ENCODE measurements at places on chromosomes 16 and 17.
A peak's percentile ranks its signal among the peaks of the same experiment; 100 is the strongest.

DNA sequence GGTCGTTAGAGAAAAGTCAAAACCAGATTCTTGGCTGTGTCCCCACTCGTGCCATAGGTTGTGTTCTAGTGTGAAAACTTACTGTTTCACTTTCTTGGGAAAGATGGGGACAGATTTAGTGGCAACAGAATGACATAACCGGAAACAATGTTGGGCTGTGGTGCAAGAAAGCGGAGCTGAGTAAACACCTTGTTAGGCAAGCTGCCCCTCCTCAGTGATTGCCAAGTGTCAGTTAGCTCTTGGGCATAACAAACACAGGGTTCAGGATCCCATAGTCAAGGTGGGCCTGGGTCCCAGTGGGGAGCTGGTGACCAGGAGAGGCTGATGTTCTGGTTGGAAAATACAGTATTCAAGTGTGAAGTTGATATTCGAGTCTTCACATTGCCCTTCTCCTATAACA lies 15.4 kb downstream of the UBN1 start:
- DNase-seq, result no peak

DNA sequence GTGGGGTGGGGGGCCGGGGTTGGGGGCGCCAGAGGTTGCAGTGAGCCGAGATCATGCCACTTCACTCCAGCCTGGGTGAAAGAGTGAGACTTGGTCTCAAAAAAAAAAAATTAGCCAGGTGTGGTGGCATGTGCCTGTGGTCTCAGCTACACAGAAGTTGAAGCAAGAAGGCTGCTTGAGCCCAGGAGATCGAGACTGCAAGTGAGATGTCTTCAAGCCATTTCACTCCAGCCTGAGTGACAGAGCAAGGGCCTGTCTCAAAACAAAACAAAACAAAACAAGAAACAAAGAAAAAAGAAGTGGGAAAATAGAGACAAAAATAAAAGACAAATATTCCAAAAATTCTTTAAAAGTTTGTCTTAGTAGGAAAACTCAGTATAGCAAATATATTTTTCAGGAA lies 135.1 kb upstream of the CORO6 start:
- DNase-seq, result no peak

DNA sequence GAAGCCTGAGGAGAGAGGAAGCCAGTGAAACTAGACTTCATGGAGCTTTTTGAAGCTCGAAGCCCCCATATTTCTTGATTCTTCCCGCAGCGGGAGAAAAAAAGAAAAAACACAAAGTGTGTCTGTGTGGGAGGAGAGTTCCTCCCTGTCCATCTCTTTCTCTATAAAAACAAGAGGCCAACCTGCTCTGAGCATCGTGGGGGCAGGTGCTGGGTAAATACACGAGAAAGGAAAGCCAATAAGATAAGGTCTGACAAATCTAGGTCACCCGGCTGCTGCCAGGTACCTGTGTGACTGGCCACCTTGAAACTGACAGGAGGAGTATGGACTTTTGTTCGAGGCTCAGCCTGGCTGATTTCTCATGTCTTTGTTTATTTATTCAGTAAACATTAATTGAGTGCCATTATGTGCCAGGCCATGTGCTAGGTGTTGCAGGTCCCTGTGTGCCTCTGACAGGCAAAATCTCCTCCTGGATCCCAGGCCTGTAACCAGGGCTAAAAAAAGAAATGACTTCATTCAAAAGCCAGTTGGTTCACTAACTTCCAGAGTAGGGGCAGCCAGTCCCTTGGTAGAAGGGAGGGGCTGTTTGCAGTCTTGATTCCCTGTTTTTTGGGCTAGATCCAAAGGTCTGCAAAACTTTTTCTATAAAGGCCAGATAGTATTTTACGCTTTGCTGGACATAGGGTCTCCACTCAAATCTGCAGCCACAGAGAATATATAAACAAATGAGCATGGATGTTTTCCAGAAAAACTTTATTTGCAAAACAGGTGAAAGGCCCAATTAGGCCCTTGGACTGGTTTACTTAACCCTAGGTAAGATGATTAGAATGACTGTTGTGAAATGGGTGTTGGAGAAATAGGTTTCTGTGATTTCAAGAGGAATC lies 35.6 kb downstream of the YPEL2 start:
- DNase-seq, result no peak

GRCh38 chr17:39753514-39754160 lies 15.9 kb downstream of the GRB7 start:
- peak; percentile 44 for DNase-seq

DNA sequence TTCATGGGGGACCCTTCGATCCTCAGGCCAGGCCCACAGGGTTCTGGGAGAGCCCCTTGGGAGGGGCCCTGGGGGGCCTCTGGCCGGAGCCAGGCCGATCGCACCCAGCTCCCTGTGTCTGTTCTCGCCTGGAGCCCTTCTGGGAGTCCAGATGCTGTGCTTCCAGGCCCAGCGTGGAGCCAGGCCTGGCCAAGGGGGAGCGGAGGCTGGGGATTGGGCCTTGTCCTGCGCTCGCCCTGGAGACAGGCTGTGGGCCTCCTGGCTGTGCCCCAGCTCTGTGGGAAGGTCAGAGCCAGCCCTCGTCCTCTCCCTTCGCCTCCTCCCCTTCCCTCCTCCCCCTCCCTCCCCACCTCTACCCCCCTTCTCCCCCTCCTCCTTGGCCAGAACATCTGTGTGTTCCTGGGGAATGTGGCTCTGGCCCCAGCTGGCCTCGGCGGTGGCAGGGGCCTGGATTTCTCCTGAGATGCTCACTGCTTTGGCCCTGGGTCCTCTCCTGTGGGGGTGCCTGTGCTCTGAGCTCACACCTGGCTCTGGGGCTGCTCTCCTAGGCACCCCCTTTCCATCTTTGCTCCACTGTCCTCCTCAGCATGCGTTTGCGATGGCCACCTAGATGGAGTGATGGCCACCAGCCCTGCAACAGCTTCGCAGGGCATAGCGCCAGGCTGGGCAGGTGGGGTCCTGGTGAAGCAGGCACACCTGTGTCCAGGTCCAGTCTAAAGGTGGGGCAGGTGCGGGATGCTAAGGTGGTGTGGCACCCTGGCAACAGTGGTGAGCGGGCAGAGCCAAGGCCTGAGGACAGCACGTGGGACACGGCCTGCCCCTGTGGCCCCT lies 90.6 kb upstream of the CIBAR2 start:
- no peak for DNase-seq

- no peak for DNase-seq
These were observed 7.4 kb downstream of the CMIP start for GRCh38 chr16:81451753-81452680.

DNA sequence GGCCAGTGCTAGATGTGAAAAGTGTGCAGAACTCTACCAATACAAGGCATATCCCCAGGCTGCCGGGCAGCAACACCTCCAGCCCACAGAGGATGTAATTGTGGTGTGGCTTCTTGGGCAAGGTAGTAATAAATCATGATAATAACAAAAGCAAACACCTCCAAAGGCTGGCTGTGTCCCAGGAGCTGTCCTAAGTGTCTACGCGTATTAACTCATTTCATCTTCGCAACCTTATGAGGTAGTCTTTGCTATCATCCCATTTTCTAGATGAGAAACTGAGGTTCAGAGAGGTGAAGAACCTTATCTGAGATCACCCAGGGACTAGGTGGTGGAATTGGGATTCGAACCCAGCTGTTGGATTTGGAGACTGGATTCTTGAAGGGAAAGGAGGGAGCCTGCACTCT lies 5.3 kb downstream of the PDK2 start:
- DNase-seq, result no peak

GRCh38 chr16:3020604-3021448 lies 658 bp downstream of the TNFRSF12A start:
- DNase-seq, result no peak

DNA sequence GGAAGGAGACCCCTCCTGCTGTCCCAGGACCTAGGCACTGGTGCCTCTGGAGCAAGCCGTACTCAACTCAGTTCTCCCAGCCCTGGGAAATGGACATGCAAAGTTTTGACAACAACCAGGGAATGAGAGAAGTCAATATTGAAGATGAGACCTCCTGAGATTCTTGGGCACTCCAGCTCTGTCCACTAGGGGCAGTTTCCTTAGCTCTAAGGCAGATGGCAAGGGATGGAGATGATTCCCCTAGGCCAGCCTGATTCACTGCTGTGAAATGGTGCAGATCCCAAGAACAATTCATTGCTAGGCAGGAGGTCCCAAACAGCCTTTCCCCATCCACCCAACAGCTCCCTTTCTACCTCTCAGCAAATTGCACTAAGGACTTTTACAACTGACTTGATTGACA lies 20.5 kb upstream of the SDR42E2 start:
- no peak for DNase-seq

DNA sequence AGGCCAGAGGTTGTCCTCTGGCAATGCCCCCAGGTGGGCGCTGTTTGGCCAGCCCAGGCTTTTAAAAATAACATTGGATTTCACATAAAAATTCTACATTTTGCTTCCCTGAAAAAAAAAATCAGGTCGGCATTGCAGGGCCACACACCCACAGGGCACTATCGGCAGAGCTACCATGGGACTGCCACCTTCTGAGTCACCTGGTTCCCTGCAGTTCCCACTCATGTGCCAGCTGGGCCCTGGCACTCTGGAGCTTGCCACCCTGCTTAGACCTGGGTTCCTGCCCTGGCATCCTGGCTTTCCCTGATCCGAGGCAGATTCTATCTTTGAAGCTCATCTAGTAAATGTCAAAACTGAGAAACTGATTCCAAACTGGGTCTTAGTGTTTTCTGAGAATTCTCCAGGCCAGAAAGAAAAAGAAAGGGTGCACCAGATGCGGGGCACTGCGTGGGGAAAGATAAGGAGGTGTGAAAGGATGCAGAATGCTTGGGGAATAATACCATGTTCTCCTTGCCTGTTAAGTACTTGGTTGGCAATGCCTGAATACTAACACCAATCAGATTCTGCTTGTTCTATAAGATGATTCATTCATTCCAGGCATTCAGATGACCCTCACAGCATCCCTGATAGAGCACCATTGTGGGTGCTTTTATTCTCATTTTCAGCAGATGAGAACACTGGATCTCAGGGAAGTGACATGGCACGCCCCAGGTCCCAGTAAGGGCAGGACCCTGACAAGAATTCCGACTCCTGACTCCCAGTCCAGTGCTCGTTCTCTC lies 51.8 kb downstream of the RAI1 start:
- DNase-seq, result no peak

DNA sequence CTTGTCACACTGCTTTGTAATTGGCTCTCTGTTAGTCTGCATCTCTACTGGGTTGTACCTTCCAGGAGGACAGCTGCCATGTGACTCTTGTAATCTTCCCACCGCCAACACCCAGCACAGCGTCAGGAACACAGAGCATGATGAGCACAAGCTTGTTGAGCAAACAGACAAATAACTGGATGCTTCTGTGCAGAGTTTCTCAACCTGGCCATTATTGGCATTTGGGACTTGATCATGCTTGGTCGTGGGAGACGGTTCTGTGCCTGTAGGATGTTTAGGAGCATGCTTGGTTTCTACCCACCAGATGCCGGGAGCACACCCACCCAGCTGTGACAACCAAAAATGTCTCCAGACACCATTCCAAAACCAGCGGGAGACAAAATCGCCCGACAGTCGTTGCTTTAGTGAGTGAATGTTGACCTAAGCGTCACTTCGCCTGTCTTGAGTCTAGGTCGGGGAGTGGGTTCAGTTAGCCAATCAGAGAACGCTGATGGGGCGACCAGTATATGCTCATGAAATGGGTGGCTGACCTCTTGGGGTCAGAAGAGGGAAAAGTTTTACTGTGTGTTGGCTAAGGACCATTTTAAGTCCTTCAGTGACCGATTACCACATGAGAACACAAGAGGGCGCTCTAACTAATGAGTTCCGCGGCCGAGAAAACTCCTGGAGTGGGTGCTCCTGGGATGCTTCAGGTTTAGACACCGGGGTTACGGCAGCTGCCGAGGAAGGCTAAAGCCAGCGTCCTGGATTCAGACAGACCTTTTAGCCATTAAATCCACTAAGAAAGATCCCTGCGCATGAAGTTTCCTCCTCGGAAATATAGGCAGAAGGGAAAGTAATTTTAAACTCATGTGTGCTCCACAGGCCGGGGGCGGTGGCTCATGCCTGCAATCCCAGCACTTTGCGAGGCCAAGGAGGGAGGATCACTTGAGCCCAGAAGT lies 57.8 kb upstream of the TEX2 start:
- peak; percentile 12 for DNase-seq

DNA sequence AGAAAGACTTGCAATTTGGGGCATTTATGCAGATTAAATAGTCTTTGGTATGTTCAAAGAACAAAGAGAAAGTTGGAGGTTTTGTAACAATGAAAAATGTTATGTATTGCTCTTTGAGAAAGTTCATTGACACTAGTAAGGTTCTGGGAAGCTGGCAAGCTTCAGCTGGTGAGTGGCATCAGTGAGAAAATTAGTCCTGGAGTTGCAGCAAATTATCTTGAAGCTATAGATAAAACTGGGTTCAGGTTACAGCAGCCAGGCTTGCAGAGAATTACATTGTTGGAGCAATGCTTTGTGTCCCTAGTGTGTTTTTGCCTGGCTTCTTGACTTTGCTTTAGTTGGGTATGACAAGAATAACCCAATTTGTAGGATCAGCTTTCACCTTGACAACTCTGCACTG lies 221.2 kb downstream of the CDH13 start:
- DNase-seq, result no peak

GRCh38 chr17:34126965-34127364 lies 128.1 kb upstream of the CCL2 start:
- no peak for DNase-seq

All from NCI-H1930 (cell line).